CD4-positive, alpha-beta T cell treated with Interleukin-12 subunit alpha and Interleukin-12 subunit beta, for 1 hour (primary cell): ENCODE measurements at places on chromosomes 7 and 10.
A peak's percentile ranks its signal among the peaks of the same experiment; 100 is the strongest.

DNA sequence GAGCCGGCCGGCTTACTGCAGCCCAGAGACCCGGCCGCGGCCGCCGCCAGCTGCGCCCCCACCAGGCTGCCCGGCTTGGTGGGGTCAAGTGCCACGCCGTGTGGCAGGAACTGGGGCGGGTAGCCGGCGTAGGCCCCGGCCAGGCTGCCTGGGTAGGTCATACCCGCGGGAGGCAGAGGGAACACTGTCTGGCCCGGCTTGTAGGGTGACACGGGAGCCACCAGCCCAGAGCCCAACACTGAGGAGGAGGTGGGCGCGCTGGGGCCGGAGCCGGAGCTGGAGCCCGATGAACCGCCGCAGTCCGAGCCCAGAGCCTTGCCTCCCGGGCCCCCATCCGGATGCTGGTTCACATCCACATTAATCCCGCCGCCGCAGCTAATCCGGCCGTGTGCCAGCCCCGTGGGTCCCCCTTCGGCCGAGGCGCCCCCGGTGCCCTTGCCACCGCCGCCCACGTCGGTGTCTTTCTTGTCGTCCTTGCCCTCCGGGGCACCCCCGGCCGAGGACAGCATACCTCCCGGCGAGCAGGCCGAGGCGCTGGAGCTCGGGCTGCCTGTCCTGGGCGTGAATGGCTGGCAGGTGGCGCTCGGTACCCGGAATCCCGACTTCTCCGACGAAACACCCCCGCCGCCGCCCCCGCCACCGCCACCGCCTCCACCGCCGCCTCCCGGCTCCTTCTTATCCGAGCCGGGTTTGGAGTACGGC, 2.0 kb downstream of the ZNF503 start:
- peak; percentile 30 for DNase-seq

- no peak for DNase-seq
Observed at GRCh38 chr7:2613931-2614600, 17.7 kb upstream of the TTYH3 start.

GRCh38 chr10:11010582-11010981, 7.1 kb upstream of the CELF2 start:
- no peak for DNase-seq

DNA sequence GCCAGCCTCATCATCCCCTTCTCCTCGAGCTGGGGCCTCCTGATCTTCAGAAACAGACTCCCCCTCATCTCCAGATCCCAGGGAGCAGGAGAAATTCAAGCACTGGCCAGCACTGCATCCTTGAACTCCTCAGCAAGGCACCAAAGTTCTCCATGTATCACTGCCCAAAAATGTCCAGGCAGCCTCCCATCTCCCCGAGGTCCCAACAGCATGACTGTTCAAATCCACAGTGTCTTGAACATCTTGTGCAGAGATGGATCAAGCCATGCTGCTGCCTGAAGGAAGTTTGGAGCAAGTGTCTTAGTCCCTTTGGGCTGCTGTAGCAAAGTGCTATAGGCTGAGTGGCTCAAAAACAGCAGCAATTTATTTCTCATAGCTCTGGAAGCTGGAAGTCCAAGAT, 115.5 kb upstream of the GALNT17 start:
- DNase-seq: no peak

DNA sequence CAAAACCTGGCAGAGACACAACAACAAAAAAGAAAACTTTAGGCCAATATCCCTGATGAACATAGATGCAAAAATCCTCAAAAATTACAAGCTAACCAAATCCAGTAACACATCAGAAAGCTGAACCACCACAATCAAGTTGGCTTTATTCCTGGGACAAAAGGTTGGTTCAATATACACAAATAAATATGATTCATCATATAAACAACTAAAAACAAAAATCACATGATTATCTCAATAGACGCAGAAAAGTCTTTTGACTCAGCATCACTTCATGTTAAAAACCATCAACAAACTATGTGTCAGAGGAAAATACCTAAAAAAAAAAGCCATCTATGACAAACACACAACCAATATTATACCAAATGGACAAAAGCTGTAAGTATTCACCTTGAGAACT, 283.5 kb downstream of the THSD7A start:
- no peak for DNase-seq

DNA sequence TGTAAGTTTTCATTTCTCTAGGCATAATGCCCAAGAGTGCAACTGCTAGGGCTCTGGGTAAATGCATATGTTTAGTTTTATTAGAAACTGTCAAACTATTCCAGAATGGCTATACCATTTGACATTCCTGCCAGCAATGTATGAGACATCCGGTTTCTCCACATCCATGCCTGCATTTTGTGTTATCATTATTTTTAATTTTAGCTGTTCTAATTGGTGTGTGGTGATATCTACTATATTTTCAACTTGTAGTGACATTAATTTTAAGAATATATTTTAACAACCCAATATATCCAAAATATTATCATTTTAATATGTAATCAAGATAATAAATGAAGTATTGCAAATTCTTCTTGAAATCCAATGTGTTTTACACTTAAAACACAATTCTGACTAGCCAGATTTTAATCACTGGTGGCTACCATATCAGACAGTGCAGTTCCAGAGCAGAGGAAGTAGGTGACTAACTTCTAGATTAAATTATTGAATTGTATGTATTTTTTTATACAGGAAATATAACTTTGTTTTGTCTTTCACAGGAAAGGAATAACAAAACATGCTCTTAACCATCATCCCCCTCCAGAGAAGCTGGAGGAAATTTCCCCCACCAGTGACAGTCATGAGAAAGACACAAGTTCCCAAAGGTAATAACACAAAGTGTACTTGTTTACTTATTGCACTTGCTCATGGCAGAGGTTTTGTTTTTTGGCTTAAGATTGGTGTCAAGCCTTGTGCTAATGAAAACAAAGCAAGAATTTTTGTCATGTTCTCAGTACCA, 6.4 kb downstream of the FAM149B1 start:
- DNase-seq: no peak

- DNase-seq: no peak
Observed at GRCh38 chr10:46516660-46517416, 39.6 kb downstream of the GPRIN2 start.

DNA sequence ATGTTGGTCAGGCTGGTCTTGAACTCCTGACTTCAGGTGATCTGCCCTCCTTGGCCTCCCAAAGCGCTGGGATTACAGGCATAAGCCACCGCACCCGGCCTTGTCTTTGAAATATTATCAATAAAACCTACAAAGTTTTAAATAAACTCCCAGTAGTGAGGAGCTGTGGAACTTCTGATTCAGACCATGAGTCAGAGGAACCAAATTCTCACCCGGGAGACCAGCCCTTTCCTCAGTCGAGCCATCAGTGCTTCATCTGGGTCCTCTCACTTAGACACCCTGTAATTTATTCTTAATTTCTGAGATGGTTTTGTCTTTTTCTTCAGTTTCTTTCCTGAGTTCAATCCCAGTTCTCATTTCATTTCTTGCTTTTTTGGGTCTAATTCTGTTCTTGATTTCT, 68.6 kb downstream of the DYNC2I1 start:
- DNase-seq: no peak

DNA sequence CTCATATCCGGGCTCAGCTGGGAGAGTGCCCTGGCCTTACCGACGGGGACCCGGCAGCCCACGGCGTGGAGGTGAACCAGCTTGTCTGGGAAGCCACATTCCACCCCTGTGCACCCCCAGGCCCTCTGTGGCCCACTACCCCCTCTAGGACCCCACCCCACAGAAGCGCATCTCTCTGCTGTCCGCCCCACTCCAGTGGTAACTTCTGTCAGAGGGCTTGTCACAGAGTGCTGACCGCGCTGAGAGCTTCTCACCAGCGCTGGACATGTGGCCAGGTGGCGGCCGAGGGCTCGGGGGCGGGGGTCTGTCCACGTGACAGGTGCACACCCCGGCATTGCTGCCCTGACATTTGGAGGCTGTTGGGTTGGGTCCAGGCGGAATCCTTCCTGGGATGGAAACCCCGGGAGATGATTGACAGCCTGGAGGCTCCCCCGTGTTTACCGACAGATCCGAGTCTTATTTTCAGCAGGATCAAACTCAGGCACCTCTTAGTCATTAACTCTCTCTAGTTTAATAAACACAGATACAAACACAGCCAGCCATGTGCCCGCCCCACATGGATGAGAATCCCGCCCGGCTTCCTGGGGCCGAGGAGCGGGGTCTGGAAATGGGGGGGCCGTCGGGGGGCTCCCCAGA, 5.1 kb downstream of the ELFN1 start:
- no peak for DNase-seq

GRCh38 chr10:119357412-119358151, 150.2 kb downstream of the GRK5 start:
- no peak for DNase-seq

DNA sequence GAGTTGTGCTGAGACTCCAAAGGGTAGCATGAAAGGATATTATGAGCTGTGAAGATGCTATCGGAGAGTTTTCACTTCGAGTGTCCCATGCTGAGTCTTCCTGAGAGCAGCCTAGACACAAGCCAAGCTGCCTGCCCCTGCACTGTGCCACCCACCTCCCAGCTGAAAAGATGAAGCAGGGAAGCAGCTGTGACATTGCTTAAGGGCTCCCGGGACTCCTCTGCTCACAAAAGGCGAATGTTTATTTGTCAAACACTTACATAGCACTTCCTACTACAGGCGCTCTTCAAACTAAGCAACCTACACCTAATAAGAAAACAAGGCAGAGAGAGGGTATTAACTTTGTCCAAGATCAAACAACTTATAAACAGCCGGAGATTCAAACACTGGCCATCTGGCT, 95.6 kb downstream of the OSBPL3 start:
- no peak for DNase-seq
